Uterus (tissue), 4 donors: ENCODE measurements at places on chromosomes 7 and 10. TPM values are rescaled to one million over a fixed set of nuclear protein-coding genes. Genes with fewer than 3 reads are reported as not detected.

MBLAC1 gene
- total RNA-seq, result 4.7 TPM

FAM221A gene
- total RNA-seq, result 11.5 TPM

AGBL3 gene
- 1.3 TPM for total RNA-seq

TAS2R5 gene
- total RNA-seq, result 12.0 TPM

ARHGAP22 gene
- total RNA-seq, result 3.0 TPM

PCGF5 gene
- 60.4 TPM for total RNA-seq

ELN gene
- 4.1 TPM for total RNA-seq

MKX gene
- 7.6 TPM for total RNA-seq

RADIL gene
- total RNA-seq, result 10.1 TPM

MBL2 gene
- not detected for total RNA-seq

CHCHD1 gene
- total RNA-seq, result 7.9 TPM

PRRT4 gene
- not detected for total RNA-seq

NFE2L3 gene
- total RNA-seq, result not detected

EPC1 gene
- total RNA-seq, result 61.0 TPM

DNAH11 gene
- 2.8 TPM for total RNA-seq

LEP gene
- not detected for total RNA-seq

C10orf105 gene
- total RNA-seq, result not detected

STOX1 gene
- total RNA-seq, result not detected

PRKG1 gene
- total RNA-seq, result 66.9 TPM

PNLIPRP1 gene
- not detected for total RNA-seq

AOC1 gene
- total RNA-seq, result 0.29 TPM
